Stimulated activated CD4-positive, alpha-beta T cell treated with anti-CD3 and anti-CD28 coated beads, Interleukin-1b, Interleukin-23, amount 100 ng/mL, for 1 hour (primary cell): ENCODE measurements at places on chromosomes 4 and X.

GRCh38 chrX:15973946-15974345 lies 119.3 kb upstream of the AP1S2 start:
- no peak for DNase-seq

GRCh38 chr4:157587681-157588423 lies 367.3 kb downstream of the GRIA2 start:
- DNase-seq, result no peak

GRCh38 chr4:2432991-2433530 lies 14.3 kb downstream of the CFAP99 start:
- no peak for DNase-seq

DNA sequence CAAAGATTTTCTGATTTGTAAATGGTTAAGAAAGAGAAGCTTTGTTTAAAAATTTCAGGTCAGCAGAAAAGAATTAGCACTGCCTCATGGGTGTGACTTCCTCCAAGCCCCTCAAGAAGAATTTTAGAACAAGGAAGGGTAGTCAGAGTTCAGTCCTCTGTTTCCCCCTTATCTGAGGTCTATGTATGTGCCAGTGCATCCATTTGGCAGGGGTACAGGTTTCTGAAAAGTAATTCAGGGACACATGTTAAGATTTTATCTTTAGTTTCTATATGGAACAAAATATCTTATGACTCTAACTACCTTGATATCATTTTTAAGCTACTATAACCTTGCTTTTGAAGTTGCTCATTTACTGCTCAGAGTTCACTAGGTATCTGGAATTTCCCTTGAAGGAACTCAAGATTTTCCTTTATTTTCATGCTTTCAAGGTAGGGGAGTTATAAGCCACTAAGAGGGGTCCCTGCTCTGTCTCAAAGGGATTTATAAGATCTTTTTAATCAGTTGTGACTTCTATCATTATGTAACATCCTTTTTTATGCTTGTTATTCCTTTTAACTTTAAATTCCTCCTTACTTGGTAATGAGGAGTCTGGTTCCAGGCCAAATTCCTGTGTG lies 24.4 kb upstream of the PLK4 start:
- no peak for DNase-seq

GRCh38 chr4:132709056-132709455 lies 440.0 kb upstream of the PCDH10 start:
- DNase-seq, result no peak

- no peak for DNase-seq
Measured at GRCh38 chrX:77776659-77777058, 9.4 kb downstream of the ATRX start.

DNA sequence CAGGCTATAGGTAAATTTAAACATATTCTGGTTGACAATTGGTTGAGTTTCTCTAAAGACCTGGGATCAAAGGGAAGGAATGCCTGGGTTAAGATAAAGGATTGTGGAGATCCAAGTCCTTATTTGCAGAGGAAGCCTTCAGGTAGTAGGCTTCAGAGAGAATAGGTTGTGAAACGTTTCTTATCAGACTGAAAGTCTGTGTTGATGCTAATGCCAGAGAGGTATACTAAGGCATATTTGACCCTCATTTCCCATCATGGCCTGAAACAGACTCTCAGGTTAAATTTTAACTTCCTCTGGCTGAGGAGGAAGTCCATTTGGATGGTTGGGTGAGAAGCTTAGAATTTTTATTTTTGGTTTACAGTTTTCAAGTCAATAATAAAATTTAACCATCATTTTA lies 48.1 kb downstream of the UGT2A2 start:
- no peak for DNase-seq

- no peak for DNase-seq
Measured at GRCh38 chr4:48603366-48604003, 113.4 kb downstream of the ZAR1 start.

DNA sequence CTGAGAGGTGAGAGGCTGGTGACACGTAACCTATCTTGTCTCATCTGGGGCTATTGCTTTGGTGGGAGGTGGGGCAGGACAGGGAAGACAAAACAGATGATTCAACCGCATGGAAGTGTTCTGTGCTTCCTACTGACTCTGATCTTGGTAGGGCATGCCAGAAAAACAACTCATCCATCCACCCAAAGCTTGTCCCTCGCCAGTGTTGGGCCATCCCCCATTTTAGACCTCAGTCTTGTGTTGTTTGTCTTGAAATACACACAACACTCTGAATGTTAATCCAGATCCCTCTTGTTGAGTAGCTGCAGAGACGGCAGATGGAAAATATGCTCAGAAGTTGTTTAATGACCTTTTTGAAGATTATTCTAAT lies 377 bp downstream of the CHRNA9 start:
- no peak for DNase-seq

DNA sequence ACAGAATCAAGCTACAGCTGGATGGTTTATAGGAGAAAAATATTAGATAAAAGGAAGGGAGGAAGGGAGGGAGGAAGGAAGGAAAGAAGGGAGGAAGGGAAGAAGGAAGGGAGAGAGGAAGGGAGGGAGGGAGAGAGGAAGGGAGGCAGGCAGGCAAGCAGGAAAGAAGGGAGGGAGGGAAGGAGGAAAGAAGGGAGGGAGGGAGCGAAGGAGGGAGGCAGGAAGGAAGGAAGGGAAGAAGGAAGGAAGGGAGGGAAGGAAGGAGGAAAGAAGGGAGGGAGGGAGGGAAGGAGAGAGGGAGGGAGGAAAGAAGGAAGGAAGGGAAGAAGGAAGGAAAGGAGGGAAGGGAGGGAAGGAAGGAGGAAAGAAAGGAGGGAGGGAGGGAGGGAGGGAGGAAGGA lies 77.9 kb upstream of the C1QTNF7 start:
- DNase-seq, result no peak

- DNase-seq, result no peak
Measured at GRCh38 chr4:123913598-123913997, 517.0 kb downstream of the SPRY1 start.

- no peak for DNase-seq
Measured at GRCh38 chr4:133162941-133163340, 13.8 kb downstream of the PCDH10 start.

DNA sequence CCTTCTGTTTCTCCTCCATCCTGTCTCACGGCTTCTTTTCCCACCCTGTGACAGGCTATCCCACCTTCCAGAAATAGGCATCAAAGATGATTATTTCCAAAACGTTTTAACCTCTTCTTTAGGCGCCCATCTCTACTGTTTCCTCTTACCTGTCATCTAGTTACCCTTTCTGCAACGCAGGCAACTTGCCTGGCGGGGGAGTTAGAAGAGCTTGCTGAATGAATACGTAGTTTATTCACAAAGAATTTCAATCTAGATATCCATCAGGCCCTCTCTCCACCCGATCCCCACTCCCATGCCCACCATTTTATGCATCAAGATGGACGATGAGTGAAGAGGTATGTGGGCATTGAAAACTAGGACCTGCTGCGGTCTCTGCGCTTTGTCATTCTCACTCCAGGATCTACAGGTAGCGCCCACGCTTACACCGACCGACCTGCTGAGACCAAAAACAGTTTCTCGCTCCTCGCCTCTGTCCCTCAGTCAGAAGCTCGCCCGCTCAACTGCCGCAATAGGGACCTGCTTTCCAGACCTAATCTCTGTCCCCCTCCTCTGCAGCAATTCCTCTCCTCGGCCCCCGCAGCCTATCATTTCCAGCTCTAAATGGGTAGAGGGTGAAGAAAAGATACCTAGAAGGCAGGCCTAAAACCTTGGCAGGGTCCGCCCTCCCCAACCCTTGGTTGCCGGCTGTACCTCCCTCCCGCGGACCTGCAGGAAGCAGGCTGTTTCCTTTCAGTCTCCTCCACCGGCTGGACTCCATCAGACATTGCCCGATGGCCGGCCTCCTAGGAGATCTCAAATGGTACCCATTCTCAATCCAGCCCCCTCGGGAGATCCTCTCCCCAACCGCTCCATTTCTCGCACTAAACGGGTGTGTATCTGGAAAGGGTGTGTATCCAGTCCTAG lies 624 bp downstream of the BEX5 start:
- no peak for DNase-seq

DNA sequence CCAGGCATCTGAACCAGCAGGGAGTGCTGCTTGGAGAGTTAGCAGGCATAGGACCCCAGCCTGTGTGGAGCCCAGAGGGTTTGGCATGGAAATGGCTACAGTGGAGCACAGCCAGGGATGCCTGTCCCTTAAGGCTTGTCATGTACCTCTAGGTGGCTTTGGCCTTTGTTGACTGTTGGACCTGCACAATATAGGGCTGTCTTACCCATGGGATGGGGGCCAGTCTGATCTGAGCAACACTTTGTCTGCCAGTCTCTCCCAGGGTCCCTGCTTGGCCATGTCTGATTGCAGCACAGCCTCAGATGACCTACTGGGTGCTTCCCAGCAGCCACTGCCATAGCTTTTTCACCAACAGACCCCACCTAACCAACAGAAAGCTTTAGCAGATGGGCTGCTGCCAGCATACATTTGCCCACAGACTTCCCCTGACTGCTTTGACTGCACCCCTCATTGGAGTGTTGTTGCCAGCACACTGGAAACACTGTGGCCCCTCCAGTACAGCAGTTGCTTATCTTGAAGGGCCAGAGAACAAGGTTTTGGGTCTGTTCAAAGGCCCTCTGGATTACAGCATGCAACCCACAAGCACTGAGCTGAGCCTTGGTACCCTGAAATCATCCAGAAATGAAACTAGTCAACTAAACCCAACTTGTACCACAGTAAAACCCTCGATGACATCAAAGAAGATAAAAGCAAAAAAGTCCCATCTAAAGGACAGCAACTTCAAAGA lies 22.1 kb downstream of the ANAPC10 start:
- DNase-seq, result no peak

- no peak for DNase-seq
Measured at GRCh38 chrX:72114807-72115206, 16.9 kb downstream of the RTL5 start.

DNA sequence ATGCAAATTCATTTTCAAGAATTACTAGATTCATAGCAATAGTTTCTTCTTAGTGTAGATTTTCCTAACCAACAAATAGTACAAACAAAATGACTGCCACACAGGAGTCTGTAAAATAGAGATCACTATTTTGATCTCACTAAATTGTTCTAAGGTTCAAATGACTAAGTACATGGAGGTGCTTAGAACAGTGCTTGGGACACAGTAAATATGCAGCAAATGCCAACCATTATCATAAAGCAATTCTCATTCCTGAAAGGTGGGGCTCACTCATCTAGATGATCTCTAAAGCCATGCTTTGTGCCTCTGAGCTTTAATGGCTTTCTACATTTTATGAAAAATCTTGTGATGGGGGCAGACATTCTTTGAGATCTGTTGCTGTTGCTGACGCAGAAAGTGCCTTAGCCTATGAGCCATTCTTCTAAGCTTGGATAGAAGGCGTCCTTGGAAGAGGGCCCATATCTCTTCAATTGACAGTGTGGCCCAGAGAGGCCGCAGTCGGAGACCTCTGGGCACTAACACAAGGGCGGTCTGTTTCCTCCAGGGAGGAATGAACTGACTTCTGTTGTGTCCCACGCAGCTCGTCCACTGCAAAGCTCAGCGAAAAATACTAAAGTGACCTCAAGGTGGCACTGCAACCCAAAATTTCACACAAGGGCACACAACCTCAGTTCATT lies 23.5 kb downstream of the TLR10 start:
- peak; percentile 25 for DNase-seq

DNA sequence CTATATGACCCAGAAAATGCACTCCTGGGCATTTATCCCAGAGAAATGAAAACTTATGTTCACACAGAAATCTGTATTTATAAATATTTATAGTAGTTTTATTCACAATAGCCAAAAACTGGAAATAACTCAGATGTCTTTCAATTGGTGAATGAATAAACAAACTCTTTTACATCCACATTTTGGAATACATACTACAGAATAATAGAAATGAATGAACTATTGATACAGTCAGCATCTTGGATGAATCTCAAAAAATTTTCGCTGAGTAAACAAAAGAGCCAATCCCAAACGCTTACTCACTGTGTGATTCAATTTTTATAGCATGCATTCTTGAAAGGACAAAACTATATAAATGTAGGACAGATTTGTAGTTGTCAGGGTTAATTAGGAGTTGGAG lies 75.1 kb upstream of the HTR2C start:
- no peak for DNase-seq

GRCh38 chr4:153468587-153468986 lies 2.4 kb downstream of the TMEM131L start:
- no peak for DNase-seq

DNA sequence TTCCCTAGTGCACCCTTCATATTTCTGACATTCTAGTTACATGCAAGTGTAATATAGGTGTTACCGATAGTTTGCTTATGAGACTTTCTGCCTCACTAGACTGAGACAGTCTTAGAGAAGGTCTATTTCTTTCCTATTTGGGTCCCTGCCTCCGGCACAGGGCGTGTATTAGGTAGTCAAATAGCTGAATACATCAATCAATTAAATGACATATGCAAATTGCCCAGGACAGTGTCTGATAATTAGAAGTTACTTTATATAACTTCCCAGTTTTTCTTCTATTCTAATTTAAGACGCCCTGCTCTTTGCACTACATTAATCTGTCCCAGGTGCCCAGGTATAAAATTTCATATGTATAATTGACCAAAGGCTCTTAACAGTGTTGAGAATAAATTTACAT lies 264.2 kb downstream of the RAB28 start:
- no peak for DNase-seq

DNA sequence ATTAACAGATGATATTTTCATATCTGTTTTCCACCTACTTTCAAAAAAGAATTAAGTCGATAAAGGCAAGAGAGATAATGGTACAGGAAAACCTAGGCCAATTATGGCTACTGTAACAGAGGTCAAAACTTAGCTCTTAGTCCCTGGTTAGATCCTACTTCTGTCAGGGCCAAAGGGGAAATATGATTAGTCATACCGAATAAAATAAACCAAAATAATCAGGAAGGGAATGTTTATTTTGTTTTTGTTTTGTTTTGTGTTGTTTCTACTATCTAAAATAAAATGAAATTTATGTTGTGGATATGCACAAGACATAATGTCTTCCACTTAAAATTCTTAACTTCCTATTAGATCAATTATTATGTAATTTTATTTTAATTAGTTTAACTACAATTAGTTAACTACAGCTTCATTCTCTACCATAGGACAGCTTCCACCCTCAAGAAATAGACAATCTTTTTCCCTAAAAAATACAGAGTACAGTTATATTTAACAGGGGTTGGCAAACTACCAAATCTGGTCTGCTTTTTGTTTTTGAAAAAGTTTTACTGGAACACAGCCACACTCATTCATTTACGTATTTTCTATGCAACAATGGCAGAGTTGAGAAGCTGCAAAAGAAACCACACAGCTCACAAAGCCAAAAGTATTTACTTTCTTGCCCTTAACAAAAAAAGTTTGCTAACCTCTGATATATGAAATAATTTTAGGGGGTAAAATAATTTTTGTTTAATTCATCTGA lies 25.4 kb downstream of the TMEM47 start:
- no peak for DNase-seq

DNA sequence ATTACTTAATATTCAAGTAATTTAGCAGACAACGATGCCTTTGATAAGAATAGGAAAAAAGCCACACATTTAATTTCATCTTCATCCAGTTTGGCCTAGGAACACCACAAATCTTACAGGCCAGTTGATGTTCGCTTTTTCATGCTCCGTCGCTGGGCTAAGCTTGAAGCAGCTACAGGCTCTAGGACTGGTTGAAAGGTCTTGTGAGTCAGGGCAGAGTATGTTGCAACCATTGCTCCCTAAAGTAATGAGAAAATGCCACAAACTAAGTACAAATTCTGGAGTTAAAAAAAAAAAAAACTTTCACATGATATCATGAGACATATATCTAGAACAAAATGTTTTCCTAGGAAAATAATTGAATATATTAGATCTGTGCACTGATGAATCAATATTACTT lies 123.8 kb downstream of the RPS6KA6 start:
- DNase-seq, result no peak

- DNase-seq, result no peak
Measured at GRCh38 chr4:6172093-6172926, 28.0 kb downstream of the JAKMIP1 start.

GRCh38 chrX:103742339-103742738 lies 31.6 kb downstream of the TMEM31 start:
- DNase-seq, result no peak
